ENCODE measurements at places on chromosomes 1 and 21.

DNA sequence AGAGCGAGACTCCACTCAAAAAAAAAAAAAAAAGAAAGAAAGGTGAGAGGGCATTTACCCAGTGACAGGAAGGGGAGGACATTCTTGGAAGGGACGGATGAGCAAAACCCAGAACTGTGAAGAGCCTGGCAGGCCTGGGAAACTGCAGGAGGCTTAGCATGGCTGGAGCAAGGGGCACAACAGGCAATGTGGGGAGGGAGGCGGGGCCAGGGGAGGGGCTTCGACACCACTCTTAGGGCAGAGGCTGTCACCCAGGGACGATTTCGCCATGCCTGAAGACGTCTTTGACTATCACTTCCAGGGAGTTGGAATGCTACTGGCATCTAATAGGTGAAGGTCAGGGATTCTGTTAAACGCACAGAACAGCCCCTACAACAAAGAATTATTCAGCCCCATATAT, 184.0 kb downstream of the HUNK start:
- no peak for DNase-seq

- DNase-seq, result no peak
These were observed 93.8 kb downstream of the SUSD4 start for GRCh38 chr1:223270155-223270554.

DNA sequence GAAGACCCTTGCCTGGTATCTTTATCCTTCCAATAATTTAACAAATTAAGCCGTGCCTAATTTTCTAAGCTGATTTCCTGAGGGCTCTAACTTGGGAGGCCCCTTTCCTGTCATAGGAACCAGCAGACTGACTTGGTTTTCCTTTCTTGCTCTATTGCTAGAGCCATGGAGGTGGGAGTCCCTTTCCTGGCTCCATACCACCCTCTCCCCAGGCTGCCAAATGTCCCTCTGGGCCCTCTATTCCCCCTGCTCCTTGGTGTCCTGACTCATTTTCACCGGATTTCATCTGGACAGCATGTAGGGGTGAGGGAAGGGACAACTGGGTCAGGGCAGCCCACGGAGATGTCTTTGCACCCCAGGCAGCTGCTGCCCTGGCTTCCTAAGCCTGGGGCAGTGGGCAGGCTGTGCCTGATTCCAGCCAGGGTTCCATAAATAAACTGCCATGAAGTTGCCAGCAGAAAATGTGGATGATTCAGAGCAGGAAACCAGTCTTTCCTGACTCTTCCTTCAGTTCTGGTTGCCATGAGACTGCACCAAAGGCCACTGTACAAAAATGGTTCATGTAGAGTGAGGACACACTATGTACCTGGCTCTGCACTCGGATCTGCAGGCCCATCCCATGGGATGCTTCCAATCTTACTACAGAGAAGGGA, 38.0 kb upstream of the SERBP1 start:
- DNase-seq, result no peak

GRCh38 chr1:2145946-2146835, 48.4 kb downstream of the FAAP20 start:
- DNase-seq, result no peak

DNA sequence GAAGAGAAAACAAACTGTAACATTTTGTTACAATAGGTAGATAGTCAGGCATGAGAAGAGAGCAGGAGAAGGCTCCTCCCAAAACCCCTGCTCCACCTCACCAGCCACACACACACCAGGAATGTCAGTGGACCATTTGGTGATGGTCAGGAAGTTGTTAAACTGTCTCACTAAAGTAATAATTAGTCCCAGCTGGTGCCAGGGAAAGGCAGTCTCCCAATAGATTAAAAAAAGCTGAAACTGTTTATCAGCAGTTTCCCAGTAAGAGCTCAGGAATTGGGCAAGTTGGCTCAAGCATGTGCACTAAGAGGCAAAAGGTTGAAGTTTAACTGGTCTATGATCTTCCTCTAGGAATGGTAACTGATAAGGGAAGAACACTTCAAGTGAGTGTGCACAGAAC, 249.6 kb downstream of the COL11A1 start:
- DNase-seq, result no peak

- DNase-seq, result no peak
These were observed 55.6 kb downstream of the SUCO start for GRCh38 chr1:172588296-172589291.

- DNase-seq, result no peak
These were observed 20.6 kb downstream of the TRAF5 start for GRCh38 chr1:211347077-211347844.

GRCh38 chr1:29563092-29563491, 326.8 kb downstream of the PTPRU start:
- no peak for DNase-seq

DNA sequence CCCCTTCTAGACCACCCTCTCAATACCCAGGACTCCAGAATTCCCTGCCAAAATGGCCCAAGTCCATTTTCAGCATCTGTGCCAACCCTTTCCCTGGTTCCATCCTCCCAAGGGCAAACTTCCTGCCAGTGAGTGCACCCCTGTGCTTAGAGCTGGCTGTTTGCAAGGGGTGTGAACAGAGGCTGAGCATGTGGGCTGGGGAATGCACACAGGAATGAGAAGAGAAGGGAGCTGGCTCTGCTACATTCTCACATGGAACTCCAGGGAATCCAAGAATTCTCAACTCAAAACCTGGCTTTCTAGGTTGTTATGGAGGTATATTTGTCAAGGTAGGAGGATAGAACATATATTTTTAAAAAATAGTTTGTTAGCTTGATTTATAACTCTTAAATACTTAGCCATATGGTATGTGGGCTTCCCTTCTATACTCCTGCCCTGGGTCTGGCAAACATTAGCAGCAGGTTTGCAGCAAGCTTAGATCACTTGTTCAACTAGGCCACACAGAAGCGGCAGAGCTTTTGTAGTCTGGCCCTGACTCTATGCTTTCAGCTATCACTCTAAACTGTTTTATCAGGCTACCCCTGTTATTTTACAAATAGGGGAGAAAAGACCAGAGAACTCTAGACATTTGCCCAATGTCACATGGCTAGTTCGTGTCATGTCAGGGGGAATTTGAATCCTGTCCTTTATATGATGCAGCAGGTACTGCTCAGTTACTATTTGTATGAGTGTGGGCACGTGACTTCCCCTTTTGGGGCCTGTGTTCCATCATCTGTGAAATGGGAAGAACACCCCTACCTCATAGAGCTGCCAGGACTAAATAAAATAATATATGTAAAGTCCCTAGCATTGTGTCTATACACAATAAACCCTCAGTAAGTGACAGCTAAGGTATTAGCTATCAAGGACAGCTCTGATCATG, 8.1 kb upstream of the STMN1 start:
- no peak for DNase-seq

- DNase-seq, result no peak
These were observed 112.0 kb downstream of the LRRC40 start for GRCh38 chr1:70093250-70093975.

DNA sequence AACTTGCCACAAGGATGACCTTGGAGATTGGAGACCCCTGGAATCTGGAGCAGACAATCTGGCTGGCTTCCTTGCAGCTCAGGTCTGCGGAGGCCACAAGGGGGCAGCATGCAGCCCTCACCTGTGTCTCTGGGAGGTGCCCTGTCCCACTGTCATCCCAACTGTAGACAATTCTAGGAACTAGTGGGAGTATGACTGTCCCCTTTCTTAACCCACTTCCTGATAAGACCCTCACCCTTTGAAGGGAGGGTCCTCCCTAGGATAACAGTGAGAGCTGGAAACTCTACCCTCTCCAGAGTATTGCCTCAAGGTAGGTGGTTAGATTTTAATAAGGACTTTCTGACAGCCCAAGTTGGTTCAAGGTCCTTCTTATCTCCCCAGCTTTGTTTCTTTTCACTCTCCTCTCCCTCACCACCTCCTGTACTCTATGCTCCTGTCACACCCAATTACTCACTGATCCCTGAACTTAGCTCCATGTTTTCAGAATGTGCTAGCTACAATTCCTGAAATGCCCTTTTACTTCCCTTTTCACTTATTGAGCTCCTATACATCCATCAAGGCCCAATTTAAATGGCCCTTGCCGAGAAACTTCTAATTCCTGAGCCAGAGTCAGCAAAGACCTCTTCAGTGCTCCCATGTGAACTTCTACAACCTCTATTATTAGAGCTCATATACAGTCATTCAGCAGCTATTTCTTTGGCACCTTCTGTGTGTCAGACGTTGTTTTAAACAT, 9.2 kb upstream of the KCNQ4 start:
- peak; percentile 54 for DNase-seq

DNA sequence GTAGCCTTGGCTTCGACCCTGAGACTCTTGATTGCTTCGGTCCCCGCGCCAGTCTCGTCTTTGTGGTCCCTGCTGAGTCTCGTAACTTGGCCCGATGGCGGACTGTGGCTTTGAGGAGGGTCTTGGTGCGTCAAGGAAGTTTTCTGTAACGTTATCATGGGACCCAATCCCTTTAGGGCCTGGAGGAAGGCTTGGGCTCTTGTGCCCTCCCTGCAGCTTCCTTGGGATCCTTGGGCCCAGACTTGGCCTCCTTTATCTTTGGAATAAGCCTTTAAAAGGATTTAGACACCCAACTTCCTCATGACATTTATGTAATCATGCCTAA, 371 bp downstream of the ZMPSTE24 start:
- no peak for DNase-seq

DNA sequence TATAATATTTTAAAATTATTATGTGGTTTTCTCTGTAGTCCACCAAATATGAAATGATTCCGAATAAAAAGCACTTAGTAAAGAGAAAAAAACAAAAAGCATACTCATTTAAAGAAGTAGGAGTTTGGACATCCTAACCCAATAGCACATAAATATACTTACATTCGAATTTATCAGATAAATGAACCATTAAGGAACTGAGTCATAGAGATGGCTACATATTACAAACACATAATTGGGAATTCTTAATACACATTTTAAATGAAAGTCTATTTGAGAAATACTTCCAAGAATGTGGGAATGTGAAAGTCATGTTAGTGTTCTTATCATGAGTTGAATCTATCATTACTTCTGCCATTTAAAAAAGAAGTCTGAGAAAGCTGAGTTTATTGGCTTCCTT, 75.0 kb downstream of the USP24 start:
- DNase-seq, result no peak

DNA sequence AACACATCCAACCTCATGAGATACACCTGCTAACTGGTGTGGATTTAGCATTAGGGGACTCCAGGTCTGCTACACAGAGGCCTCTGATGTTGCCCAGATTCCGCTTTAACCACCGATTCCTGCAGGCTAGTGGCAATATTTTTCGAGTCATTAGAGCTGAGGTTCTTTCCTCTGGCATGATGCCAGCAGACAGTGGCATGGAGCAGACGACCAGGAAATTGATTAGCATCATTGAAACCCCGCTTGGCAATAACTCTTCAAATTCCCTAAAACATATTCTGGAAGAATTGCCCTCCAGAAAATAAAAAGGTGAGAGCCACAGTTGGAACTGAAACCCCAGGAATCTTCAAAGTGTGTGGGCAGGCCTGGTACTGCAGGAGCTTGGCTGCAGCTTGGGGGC, 28.4 kb upstream of the ETV3 start:
- DNase-seq, result no peak

- DNase-seq, result no peak
These were observed at the start of gene KRTAP11-1 for GRCh38 chr21:30881480-30881879. TSS of gene KRTAP11-1 (minus strand) at chr21:30881580. CDS start at chr21:30881524, 56 bp downstream.

DNA sequence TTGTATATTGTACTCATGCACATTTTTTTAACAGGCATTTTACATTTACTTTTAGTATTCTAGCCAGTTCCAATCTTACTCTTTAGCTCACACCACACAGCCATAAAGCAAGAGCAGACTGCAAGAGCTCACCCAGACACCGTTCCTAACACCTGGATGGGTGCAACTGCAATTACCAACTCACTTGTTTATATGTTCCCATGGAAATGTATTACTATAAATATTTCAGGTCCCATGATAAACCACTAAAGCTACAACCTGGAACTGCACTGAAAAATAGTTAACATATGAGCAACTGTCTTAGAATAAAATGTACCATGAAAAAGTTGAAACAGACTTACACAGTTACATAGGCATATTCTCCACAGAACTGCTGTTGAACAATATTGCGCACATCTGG, 30.8 kb downstream of the USP48 start:
- DNase-seq, result no peak

- no peak for DNase-seq
These were observed 6.0 kb upstream of the FCRL2 start for GRCh38 chr1:157782931-157783330.

- DNase-seq, result no peak
These were observed 1.4 kb downstream of the PRCC start for GRCh38 chr1:156768610-156769295.

GRCh38 chr1:228073857-228074545, 8.5 kb upstream of the ARF1 start:
- DNase-seq, result no peak

- DNase-seq, result peak; percentile 57
These were observed 89.8 kb downstream of the SMYD3 start for GRCh38 chr1:246417152-246417812.

- DNase-seq, result no peak
These were observed 8.1 kb downstream of the UTP25 start for GRCh38 chr1:209835782-209836298.

DNA sequence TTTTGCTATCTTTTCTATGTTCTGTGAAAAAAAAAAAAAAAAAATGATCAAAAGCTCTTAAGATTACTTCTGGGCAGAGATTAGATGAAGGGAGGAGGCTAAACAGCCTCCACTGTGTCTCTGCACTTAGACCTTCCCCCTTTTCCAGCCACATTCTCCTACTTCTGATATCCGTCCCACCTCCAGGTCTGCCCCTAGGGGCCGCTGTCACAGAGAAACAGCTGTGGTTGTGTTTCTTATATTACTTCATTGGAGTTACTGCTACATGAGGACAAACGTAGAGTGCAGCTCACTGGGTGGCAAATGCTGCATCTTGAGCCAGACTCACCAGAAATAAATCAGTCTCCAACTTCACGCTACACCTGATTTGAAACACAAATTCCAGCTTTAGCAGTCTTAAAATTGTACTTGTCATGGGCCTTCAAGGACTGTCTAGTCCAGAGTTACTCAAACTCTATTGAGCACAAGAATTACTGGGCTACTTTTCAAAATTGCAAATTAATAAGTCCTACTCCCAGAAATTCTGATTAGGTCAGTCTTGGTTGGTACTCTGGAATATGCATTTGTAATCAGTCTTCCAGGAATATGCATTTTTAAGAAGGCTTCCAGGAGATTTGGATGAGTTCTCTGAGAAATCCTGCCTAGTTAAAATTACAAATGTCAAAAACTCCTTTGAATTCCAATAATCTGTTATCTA, 125.2 kb upstream of the PTBP2 start:
- peak; percentile 43 for DNase-seq

DNA sequence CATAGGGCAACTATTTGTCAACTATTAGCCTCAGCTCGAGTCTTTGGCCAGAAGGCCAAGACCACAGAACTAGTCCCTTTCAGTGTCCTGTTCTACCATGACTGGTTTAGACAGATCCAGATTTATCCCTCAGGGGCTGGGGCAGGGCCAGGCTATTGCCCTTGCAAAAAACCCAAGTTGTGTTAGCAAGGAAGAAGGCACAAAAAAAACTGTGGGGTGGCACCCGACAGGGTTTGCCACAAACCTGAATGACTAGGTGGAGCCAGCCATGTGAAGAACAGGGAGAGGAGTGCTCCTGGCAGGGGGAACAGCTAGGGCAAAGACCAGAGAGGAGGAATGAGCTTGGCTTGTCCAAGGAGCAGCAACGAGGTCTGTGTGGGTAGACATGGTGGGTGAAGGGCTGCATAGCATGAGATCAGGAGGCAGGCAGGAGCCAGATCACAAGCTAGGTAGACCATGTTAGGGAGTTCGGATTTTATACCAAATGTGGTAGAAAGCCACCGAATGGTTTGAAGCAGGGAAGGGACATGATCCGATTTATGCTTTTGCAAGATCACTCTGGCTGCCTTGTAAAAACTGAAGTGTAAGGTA, 4.3 kb downstream of the DCST1 start:
- DNase-seq, result no peak

GRCh38 chr1:72115290-72115689, 167.0 kb downstream of the NEGR1 start:
- no peak for DNase-seq

Measured in DND-41 (cell line).